Glomerular endothelial cell (primary cell): ENCODE measurements at places on chromosomes 12 and 14.

DNA sequence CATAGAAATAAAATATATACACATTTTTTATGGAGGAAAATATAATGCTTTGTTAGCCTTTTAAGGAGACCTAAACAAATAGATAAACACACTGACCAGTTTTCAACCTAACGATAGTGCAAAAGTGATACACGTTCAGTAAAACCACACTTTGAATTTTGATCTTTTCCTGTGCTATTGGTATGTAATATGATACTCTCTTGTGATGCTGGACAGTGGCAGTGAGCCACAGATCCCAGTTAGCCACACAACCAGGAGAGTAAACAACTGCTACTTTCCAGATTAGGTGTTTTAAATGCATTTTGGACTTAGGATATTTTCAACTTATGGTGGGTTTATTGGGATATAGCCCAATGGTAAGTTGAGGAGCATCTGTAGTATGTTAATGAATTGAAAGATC lies 243.1 kb downstream of the ERC1 start:
- DNase-seq = no peak

GRCh38 chr14:51093371-51094281 lies 1.3 kb downstream of the TRIM9 start:
- no peak for DNase-seq

GRCh38 chr12:103470664-103471063 lies 25.1 kb downstream of the C12orf42 start:
- DNase-seq = no peak

- no peak for DNase-seq
Observed at GRCh38 chr14:57182760-57183503, 85.8 kb downstream of the EXOC5 start.

- no peak for DNase-seq
Observed at GRCh38 chr12:132116709-132117557, 27.2 kb downstream of the DDX51 start.

GRCh38 chr12:112843287-112843686 lies 51.7 kb downstream of the RPH3A start:
- no peak for DNase-seq

- DNase-seq = no peak
Observed at GRCh38 chr12:89155826-89156225, 196.5 kb downstream of the DUSP6 start.

GRCh38 chr14:101959277-101959676 lies 5.1 kb upstream of the DYNC1H1 start:
- DNase-seq = no peak
